Activated CD8-positive, alpha-beta T cell treated with anti-CD3 and anti-CD28 coated beads, Interleukin-2, amount 10 ng/mL, durations not matched to agents 7 days and 5 days (primary cell): ENCODE measurements at places on chromosomes 1 and 21.

GRCh38 chr1:220217383-220217988, 54.8 kb downstream of the RAB3GAP2 start:
- no peak for DNase-seq

DNA sequence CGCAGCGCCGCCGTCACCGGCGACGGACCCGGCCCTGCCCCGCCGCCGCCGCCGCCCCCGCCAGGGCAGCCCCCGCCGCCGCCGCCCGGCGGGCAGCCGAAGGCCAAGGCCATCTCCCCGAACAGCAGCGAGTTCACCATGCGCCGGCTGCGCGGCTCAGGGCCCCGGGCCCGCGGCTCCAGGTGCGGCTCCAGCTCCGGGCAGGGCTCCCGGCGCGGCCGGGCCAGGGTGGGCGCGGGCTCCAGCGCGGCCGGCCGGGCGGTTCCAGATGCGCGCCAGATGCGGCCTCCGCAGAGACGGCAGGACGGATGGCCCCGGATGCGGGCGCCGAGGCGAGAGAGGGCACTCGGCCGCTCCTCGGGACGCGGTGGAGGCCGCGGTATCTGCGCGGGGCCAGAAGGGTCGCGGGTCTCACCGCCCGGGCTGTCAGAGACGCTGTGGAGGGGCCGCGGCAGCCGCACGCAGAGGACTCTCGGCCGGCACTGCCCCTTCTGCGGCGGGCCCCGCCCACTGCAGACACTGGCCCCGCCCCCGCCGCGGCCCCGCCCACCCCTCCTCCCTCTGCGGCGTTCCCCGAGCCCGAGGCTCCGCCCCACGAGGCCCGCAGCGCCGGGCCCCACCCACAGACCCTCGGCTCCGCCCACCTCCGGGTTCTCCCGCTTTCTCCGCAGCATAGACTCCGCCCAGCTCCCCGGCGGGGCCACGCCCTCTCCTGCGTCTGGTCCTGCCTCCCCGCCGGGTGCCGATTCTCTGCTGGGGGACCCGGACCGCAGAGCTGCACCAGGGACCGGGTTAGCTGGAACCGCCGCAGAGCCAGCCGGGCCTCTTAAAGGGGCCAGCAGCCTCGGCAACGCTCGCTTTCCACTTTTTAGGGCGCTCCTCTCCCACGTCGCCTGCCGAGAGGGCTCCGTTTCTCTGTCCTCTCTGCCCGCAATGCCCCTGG, at the start of gene IFFO2:
IFFO2 (minus strand) TSS at position 484 of the 943 bp plus-strand sequence; CDS start at position 140, 344 bp downstream.
- DNase-seq, result peak; percentile 97

GRCh38 chr1:7196036-7196911, 411.0 kb downstream of the CAMTA1 start:
- DNase-seq, result no peak

DNA sequence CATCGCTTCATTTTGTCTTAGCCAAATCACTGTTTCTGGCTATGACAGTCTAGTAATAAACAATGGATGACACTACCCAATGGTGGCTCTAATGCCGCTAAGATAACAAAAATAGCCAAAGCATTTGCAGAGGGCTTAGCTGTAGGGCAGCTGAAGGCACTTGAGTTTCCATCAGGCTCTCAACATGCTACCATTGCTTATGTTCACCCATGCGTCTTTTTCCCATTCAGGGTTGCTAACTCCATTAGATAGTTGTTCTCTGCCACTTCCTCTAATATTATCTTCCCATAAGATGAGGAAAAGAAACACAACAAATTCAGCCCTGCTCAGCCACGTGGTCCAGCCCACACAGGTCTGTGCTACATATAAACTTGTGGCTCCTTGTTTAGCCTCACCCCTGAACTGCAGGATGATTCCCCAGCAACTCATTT, 159.6 kb downstream of the TOMM20 start:
- no peak for DNase-seq

GRCh38 chr1:98256700-98257099, 335.9 kb upstream of the DPYD start:
- no peak for DNase-seq

DNA sequence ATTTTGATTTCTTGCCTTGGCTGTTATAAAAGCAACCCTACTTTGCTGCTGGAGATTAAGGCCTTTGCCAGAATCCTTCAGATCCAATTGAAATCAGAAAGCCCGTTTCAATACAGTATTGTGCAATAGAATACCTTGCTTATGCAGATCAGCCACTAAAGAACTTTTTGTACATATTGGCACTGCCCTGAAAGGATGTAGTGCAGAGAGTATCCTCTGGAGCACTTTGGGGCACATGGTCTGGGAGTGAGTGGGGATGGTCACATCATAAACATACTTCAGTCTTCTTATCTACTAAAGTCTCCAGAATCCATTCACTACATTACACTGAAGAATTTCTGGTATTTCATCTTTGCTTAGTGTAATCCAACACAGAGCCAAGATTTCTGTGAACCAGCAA, 189.0 kb downstream of the CENPF start:
- DNase-seq, result no peak

DNA sequence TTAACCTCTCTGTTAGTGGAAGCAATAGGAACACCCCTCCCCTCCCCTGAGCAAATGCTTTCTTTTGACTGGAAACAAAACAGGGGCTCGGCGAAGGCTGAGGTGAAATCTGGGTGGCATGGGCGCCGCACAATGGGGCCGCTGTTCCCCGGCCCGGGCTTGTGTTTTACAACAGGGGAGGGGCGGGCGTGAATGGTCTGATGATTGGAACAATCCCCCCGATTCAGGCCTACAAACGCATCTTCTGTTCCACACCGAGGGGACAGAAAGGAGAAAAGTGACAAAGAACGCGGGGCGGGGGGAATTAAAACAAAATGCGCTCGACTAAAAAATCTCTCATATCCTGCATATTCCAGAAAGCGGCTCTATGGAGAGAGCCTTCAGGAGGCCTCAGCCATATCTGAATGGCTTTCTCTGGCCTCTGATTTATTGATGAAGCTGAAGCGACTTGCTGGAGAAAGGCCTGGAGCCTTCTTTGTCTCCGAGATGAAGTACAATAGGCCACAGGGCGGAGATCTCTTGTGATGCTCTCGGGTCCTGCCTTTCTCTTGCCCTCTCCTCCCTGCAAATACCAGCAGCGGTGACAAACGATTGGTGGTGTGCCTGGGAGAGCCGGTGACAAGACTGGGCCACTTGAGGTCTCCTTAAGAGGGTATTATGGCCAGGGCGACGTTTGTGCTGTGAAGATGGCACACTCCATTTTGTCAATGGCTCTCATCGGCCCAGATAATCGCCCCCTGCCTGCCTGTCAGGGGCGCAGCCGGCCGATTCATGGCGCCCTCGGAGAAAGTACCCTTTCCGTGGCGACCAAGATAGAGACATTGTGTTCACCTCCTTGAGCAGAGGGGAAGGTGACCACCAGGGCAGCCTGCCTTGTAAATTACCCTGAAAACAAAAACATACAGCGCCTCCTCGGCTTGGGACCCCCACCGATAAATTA, 47.1 kb upstream of the OLIG2 start:
- no peak for DNase-seq

GRCh38 chr21:45309069-45309986, 21.6 kb upstream of the POFUT2 start:
- peak; percentile 47 for DNase-seq

DNA sequence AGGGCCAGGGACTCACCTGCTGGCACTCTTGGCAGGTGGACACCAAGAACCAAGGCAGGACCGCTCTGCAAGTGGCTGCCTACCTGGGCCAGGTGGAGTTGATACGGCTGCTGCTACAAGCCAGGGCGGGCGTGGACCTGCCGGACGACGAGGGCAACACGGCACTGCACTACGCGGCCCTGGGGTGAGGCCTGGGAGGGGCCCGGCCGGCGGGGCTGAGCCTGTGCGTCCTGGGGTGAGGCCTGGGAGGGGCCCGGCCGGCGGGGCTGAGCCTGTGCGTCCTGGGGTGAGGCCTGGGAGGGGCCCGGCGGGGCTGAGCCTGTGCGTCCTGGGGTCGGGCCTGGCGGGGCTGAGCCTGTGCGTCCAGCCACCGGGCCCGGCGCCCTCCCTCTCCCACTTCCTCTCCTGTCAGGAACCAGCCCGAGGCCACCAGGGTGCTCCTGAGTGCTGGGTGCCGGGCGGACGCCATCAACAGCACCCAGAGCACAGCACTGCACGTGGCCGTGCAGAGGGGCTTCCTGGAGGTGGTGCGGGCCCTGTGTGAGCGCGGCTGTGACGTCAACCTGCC, 4.6 kb upstream of the MMP23B start:
- no peak for DNase-seq

GRCh38 chr1:54835970-54836369, 34.8 kb upstream of the TTC22 start:
- no peak for DNase-seq

DNA sequence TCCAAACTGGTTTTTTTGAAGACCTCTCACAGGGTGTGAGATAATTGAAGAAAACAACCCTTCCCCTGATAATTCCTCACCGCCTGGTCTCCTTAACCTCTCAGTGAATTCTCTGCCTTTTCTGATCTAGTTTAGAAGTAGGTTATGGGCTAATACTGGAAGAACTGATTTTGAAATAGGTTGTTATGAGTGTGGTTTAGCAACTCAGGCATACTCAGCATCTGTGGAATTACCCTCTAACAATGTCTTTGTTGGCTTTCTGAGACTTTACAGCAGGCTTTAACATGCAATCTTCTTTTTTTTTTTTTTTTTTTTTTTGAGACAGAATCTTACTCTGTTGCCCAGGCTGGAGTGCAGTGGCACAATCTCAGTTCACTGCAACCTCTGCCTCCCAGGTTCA, 10.3 kb upstream of the PLD5 start:
- no peak for DNase-seq

- DNase-seq, result no peak
Observed at GRCh38 chr1:31784356-31785019, 20.3 kb upstream of the ADGRB2 start.

DNA sequence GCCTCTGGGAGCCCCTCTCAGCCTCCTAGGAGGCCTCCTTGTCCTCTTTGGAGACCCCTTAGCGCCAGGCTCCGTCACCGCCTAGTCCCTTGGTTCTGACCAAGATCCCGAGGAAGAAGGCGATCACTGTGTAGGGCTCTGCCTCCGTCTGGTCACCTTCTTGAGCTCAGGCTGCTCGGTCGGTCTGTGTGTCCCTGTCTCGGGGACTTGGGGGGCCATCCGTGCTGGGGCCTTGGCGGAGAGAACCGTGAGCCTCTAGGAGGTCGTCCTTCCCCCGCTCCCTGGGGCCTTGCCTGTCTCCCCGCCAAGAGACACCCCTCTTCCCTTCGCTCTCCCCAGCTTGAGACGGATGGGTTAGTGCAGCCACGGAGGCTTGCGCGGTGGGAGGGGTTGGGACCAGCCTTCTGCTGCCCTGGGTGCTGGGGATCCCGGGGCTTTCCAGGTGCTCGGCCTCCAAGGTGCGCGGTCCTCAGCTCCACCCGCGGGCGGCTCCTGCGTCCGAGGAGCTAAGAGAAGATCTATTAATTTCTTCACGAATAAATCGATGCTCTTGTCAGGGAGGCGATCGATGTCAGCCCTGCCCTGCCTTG, 701 bp upstream of the INSRR start:
- DNase-seq, result peak; percentile 32
